ENCODE measurements at places on chromosomes 11 and 22.

DNA sequence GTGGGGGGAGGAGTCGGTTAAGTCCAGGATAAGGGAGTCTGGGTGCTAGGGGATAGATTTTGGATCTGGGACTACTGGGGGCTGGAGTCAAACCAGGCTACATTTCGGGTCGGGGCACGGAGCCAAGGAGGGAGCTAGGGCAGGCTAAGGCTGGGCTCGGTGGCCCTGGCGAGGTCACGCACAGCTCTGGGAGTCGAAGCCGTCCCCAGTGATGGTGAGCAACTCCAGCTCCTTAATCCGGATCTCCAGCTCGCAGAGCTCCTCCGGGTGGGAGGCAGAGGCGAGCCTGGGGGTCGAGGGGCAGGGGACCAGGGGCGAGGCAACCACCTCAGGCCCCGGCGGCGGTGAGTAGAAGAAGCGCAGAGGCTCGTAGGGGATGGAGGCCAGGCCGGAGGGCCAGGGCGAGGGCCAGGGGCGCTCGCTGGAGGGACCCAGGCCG is 544 bp downstream of the C11orf91 start:
- DNase-seq = no peak

GRCh38 chr11:59802639-59803176 is 7.9 kb downstream of the MRPL16 start:
- DNase-seq = peak; percentile 43

DNA sequence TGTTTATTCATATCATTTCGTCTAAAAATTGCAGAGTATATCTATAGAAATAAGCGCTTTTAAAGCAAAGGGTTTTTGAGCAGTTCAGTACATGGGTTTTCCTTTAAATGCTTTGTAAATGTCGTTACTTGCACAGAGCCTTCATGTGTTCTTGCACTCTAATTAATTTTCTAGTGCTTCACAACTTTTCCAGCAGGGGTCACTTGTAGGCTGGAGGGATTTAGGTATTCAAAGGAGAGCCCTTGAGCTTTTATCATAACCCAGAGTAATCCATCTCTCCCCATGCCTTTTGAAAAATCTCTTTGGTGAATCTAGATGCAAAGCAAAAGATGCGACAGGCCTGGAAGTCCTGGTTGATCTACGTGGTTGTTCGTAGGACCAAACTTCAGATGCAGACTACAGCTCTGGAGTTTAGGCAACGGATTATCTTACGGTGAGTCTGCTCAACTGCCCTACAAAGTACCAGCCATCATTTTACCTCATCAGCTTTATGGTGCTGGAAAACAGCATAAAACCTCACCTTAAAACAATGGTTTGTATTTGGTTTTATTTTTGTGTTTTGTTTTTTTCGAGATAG is 60.4 kb downstream of the SFI1 start:
- no peak for DNase-seq

DNA sequence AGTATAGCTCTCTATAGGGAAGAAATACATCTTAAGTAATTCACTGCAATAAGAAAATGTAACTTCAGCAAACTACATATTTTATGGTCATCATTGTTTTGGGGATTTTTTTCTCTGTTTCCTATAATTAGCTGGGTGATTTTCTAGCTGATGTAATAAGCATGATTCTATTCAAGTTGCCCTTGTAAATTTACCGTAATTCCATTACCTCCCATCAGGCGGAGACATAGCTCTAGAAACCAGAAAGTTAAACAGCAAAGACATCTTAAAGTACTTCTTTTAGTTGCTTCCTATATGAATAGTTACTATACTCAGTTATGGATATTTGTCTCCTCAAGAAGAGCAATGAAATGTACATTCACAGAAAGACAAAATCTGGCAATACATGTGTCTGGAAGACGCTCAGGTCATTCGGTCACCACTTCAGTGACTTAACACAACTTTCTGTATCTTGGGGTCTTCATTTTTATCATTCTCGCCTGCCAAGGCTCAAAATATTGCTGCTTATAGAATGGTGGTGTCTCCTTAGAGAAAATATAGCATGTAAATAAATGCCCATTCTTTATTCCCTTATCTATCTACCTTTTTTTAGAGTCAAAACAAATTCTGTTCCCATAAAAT is 239.9 kb upstream of the ZC3H12C start:
- DNase-seq = peak; percentile 22

GRCh38 chr11:119924017-119924416 is 195.0 kb upstream of the NECTIN1 start:
- no peak for DNase-seq

GRCh38 chr11:126194121-126194543 is 17.3 kb downstream of the RPUSD4 start:
- no peak for DNase-seq

DNA sequence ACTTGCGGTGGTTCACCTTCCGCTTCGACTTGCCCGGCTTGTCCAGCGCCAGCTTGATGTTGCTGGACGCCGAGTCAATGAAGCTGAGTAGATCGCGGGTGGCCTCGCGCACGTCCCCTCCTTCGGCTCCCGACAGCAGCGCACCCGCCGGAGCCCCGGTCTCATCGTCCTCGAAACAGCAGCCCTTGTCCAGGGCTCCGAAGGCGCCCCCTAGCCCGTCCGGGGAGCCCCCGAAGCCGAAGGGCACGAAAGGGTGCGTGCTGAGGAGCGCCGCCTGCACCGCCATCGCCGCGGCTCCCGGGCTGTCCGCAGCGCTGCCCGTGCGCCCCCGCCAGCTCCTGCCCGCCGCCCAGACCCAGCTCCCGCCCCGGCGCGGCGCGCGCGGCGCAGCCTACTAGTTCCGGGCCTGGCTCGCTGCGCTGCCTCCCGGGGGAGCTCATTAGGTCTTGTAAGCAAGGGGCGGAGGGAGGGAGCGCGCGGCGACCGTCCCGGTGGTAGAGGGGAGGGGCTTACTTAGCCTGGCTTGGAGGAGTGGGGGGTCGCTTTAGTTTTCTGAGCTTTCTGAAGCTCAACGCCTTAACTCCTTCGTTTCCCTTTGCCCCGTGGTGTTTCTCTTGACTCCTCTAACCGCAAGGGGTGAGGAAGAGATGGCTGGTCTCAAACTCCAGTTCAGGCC is at the start of gene FAM181B:
FAM181B (minus strand) TSS at position 421 of the 676 bp plus-strand sequence; CDS start at position 286, 135 bp downstream.
- peak; percentile 36 for DNase-seq

DNA sequence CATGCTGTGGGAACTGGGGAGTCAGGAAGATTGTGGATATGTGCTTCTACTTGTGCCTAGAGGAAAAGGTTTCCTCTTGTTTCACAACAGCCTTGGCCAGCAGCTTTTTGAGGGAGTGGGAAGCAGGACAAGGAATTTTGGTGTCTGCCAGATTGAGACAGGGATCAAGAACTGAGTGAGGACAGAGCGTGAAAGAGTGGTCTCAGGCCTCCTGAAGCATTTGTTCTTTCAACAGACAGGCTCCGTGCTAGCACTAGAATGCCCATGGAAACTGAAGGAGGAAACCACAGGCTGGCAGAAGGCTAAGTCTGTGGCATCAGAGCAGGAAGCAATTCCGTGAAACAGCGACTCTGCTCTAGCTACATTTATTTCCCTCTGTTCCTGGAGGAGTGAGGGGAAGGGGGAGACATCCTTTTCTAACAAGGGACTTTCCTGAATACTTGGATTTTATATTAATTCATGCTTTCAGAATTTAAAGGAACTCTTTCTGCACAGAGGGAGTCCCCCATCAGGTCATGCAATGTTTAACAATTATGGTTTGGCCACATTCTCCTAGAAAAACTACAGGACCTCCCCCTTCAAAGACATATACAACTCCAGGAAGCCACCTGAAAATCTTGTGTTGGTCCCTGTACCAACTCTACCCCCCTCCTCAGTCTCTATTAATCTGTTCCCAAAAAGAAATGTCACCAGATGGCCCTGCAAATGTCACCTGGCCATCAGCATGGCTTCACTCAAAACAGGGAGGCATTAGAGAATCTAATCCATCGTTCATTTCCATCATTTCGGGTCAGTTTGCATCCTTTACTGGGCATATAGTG is 96.1 kb downstream of the SYT9 start:
- no peak for DNase-seq

- no peak for DNase-seq
Observed at GRCh38 chr11:78168539-78169477, 19.6 kb downstream of the KCTD21 start.

DNA sequence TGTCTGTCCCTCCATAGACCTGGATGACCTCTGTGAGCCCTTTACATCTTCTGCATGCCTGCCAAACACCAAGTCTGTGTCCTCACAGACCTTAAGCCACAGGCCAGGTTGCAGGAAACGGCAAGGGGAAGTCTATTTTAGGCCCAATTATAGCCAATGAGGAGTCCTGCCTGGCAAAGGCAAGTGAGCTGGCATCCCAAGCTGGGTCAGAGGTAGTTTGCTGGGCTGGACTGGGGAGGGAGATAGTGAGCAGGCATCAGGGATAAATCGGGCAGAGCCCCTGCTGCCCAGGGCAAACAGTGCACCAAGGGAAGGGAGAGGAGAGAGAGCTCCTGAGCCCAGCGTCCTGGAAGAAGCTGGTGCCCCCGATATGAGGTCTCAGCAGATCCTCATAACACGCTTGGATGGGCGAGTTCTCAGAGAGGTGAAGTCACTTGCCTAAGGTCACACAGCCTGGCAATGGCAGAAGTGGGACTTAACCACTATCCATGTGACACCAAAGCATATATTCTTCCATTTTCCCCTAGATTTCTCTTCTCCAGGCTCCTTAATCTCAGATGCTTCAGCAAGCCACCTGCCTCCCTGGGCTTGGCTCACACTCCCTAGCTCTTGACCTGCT is 3.7 kb upstream of the RELT start:
- no peak for DNase-seq

- DNase-seq = peak; percentile 12
Observed at GRCh38 chr22:48895831-48896765, 931.6 kb downstream of the BRD1 start.

GRCh38 chr11:64990222-64990923 is 6.4 kb downstream of the BATF2 start:
- no peak for DNase-seq

DNA sequence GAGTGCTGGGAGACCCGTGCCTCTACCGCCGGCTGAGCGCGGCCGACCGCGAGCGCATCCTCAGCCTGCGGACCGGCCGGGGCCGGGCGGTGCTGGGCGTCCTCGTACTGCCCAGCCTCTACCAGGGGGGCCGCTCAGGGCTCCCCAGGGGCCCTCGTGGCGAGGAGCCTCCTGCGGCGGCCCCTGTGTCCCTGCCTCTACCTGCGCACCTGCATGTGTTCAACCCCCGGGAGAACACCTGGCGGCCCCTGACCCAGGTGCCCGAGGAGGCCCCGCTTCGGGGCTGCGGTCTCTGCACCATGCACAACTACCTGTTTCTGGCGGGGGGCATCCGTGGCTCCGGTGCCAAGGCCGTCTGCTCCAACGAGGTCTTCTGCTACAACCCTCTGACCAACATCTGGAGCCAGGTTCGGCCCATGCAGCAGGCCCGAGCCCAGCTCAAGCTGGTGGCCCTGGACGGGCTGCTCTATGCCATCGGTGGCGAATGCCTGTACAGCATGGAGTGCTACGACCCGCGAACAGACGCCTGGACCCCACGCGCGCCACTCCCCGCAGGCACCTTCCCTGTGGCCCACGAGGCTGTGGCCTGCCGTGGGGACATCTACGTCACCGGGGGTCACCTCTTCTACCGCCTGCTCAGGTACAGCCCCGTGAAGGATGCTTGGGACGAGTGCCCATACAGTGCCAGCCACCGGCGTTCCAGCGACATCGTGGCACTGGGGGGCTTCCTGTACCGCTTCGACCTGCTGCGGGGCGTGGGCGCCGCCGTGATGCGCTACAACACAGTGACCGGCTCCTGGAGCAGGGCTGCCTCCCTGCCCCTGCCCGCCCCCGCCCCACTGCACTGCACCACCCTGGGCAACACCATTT is 3.5 kb downstream of the KLHDC7B start:
- DNase-seq = peak; percentile 34

DNA sequence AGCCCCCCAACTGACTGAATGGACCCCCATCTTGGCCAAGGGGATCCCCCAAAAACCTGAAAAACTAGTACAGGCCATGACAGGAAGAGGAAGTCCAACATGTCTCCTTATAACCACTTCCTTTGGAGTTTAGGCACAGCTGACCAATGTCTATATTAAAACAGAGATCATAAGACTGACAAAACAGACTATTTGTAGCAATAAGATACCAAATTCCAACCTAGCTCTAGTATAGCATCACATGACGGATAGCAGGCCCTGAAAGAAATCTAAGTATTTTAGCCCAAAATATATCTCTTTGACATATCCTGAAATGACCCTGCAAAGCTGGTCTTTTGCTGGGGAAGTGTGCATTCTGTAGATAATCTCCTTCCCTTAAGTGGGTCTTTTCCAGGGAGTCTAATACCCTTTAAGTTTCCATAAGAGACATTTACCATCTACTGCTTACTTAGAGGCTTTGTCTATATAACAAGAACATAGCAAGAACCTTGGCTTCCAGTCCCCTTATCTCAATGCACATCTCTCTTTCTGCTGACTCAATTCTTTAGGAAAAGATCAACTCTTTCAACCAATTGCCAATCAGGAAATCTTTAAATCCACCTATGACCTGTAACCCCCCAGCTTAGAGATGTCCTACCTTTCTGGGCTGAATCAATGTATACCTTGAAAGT is 34.9 kb upstream of the ACER3 start:
- DNase-seq = no peak

GRCh38 chr22:48426466-48427380 is 1401.0 kb downstream of the BRD1 start:
- no peak for DNase-seq

DNA sequence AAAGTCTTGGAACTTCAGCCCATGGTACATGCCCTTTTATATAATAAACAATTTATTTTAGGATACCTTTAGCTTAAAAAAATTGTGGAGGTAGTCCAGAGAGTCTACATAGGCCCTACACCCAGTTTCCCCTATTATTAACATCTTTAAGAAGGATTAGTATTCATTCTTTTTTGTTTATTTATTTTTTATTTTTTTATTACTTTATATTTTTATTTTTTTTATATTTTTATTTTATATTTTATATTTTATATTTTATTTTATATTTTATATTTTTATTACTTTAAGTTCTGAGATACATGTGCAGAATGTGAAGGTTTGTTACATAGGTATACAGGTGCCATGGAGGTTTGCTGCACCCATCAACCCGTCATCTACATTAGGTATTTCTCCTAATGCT is 15.9 kb upstream of the ABTB2 start:
- DNase-seq = no peak

DNA sequence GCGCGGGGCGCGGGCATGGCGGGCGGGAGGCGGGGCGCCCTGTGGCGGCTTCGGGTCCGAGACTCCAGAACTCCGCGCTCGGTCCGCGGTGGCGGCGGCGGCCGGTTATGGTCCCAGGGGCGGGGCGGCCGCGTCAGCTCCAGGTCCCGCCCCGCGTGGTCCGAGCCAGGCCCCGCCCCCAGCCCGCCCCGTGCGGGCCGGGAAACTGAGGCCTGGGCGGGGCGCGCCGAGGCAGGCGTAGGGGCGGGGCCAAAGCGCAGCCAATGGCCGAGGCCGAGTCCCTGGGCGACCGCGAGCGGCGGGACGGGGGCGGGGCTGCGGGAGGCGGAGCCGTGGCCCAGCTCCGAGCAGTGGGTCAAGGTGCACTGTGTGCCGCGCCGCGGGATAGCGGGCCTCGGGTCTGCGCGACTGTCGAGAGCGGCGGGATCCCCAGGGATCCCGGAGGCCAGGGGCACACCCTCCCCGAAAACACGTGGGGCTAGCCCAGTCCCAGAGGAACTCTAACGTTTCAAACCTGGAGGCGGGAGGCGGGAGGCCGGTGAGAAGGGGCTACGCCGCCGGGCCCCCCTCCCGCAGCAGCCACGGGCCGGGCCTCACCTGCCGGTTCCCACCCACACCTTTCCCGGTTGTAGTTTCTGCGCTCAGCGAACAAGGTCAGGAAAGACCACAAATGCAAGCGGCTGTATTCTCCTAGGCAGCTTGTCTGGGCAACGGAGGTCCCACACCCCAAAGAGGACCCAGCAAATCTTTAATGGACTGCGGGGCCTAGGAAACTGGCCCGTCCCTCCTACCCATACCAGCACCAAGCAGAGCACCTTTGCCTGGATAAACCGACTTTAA is at the start of gene SLC25A1:
SLC25A1 (minus strand) TSS at position 80 of the 840 bp plus-strand sequence; CDS start at position 17, 63 bp downstream.
- peak; percentile 97 for DNase-seq

Data from GM13976 (cell line).